ENCODE measurements at places on chromosomes 6 and 20. TPM values are rescaled to one million over a fixed set of nuclear protein-coding genes. Genes with fewer than 3 reads are reported as not detected.

DNA sequence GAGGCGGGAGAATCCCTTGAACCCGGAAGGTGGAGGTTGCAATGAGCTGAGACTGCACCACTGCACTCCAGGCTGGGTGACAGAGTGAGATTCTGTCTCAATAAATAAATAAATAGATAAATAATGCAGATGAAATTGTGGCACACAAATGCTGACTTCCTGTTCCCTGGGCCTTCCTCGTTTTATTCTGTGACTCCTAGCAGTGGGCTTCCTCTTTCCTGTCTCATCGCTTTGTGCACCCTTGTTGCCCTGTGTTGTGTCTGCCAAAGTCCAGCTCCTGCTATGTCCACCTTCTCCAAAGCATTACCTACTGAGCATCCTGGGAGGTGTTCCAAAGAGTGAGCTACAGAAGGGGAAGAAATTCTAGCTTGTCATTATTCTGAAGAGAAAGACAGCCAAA is 100.2 kb upstream of the TIAM2 start:
- no peak for DNase-seq

DNA sequence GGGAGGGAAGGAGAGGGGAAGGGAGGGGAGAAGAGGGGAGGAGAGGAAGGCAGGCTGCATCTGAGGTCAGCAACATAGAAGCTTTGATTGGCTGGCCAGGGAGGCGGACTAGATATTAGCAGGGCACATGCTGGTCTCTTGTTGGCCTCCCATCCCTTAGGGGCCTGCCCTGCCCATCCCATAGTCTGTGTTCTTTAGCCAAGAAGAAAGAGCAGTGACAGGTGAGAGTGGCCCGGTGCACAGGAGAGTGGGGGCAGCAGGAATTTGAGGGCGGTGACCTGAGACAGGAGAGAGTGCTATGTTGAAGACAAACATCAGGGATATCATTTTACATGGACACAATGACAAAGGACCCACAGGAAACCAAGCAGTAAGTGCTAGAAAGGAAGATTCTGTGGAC is 413.5 kb downstream of the SYNE1 start:
- DNase-seq: no peak

- DNase-seq: no peak
These were observed 154.8 kb downstream of the PTPRK start for GRCh38 chr6:128365520-128366160.

GRCh38 chr6:55868771-55869479 is 6.5 kb downstream of the BMP5 start:
- no peak for DNase-seq

DNA sequence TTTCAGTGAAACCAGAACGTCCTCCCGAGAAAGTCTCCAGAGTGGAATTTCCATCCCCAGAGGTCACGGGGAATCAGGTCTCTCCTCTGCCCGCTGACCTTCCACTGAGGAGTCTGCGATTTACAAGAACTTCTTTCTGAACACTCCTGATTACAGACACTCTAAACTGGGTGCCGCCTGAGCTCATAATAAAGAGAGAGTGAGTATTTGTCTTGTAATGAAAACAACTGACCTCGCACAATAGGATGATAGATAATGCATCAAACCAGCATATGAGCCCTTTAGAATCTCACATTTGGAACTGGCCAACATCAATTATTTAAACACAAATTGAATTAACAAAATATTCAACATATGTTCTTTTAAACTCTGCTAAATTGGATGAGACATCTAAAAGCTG is 47.5 kb downstream of the DLL1 start:
- no peak for DNase-seq

DNA sequence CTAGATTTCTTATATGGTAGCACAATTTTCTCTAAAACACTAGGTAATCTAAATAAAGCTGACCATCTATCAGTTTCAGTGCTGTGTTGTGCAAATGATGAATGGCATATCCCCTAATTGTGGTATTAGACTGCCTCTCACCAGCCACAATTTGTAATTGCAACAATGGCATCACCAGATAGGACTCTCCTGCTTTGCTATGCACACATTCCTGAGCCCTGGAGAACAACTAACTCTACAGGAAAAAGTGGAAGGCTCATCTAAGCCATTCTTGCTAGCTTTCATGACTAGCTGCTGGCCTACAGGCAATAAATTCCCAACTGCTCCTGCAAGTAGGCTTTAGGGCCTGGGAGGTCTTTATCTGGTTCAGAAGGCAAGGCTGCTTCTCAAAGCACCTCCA is 974.1 kb downstream of the EYS start:
- no peak for DNase-seq

- DNase-seq: no peak
These were observed 9.2 kb downstream of the ECI2 start for GRCh38 chr6:4125933-4126864.

DNA sequence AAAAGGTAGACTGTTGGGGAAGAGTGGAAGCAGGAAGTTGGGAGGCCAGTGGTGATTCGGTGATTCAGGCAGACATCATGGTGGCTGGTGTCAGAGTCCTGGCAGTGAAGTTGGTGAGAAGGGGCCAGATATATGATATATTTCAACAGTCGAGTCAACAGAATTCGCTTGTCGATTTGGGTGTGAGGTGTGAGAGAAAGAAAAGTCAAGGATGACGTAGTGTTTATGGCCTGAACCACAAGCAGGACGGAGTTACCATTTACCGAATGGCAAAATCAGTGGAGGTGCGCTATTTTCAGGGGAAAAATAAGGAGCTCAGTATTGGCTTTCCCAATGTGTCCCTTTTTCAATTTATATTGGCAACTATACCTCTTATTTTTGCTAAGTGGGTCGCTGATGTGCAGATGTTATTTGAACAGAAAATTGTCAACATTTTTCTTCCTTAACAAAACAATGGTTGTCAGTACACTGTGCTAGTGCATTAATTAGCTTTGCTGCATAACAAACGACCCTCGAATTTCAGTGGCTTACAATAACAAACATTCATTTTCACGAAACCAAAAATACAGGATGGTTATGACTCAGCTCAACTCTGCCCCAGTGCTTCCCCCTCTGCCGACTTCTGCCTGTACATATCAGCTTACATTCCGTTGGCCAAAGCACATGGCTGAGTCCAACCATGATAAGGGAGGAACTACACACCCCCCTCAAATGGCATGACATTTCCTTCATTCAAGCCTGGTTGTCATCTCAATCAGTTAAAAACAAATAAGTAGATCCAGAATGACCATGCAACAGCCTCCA is 255.0 kb upstream of the ZFP64 start:
- no peak for DNase-seq

- no peak for DNase-seq
These were observed 20.5 kb downstream of the XRN2 start for GRCh38 chr20:21323640-21324039.

DNA sequence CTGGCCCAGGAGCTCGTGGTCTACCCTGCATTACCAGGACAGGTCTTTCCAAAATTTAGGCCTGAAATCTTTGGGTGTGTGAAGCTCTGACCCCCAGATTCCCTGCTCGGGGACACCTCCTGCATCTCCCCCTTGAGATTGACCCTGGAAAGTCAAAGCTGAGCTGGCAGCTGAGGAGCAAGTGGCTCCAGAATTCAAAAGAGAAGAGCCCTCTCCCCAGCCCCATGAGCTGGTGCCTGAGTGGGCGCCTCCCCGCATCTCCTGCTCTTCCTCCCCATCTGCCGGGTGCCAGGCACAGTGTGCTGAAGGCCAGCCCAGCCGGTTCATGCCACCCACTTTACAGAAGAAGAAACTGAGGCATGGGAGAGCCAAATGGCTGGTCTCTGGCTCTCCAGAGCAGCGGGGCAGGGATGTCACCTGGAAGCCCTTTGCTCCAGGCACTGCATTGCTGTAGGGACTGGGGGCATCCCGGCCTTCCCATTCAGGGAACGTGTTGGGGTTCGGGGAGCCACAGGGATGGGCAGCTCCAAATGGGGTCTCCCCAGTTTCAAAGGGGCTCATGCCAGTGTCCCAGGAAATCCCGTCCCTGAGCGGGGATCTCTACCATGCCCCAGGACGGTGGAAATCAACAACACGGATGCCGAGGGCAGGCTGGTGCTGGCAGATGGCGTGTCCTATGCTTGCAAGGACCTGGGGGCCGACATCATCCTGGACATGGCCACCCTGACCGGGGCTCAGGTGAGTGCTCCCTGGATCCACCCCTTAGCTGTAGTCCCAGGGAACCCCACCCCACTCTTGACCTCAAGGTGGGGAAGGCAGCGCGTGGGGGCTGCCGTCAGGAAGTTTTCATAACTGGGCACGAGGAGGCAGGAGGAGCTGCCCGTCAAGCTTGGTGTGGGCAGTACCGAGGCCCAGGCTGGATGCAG is 20.5 kb downstream of the NPEPL1 start:
- no peak for DNase-seq

- no peak for DNase-seq
These were observed 33.0 kb downstream of the SNHG17 start for GRCh38 chr20:38402089-38402488.

DNA sequence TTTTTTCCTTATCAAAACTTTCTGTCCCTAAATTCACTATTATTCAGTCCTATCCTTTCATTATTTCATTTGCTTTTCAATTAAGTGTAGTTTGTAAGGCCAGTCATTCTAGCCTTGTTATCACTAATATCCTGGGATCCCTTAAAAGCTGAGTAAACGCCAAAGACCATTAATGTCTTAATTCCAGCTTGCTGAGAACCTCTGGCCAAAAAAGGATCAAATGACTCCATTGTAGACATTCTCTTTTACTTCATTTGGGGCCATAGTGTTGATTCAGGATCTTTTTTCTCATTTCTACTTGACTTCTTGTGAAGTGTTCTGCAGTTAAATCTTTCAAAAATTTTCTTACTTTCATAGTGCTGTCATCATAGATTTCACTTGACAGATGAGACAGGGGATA is 379.7 kb downstream of the LAMA2 start:
- no peak for DNase-seq

DNA sequence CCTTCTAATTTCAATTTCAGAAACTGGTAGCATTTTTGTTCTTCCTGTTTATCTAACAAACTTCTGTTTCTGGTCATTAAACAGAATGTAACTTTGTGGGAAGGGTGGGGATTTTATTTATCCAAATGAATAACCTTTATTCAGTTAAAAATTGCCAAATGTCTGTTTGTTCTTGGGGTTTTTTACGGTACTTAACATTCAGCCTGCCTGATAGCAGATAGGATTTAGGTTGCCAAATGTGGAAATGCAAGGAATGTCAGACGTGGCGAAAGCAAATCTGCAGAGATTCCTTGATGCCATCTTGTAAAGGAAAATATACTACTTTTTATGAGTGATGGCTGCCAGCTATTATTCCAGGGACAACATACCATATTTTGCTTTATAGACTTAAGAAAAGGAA is 95.7 kb downstream of the LYRM2 start:
- no peak for DNase-seq

DNA sequence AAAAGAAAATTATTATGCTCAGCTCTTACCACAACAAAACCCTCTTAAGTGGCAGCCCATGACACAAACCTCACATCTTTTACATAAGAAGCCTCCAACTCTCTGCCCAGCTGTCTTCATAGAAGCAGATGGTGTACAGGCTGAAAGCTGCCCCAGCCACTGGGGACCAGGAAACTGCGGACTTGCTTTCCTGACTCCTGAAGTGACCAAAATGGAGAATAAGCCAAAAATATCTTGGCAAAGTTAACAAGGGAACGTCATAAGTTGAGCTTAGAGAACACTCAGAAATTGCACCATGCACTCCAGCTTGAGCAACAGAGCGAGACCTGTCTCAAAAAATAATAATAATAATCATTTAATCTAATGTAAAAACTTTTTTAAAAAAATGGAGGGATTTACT is 160.3 kb upstream of the CDYL start:
- DNase-seq: no peak

- DNase-seq: no peak
These were observed 31.6 kb upstream of the CD93 start for GRCh38 chr20:23117738-23118137.

GRCh38 chr6:34930221-34930620 is 41.2 kb downstream of the ANKS1A start:
- no peak for DNase-seq

- DNase-seq: no peak
These were observed 8.0 kb upstream of the NPBWR2 start for GRCh38 chr20:64115171-64115911.

GRCh38 chr6:43510827-43511163 is 649 bp upstream of the LRRC73 start:
- no peak for DNase-seq

- no peak for DNase-seq
These were observed 4.1 kb downstream of the SH3BGRL2 start for GRCh38 chr6:79635232-79635543.

DNA sequence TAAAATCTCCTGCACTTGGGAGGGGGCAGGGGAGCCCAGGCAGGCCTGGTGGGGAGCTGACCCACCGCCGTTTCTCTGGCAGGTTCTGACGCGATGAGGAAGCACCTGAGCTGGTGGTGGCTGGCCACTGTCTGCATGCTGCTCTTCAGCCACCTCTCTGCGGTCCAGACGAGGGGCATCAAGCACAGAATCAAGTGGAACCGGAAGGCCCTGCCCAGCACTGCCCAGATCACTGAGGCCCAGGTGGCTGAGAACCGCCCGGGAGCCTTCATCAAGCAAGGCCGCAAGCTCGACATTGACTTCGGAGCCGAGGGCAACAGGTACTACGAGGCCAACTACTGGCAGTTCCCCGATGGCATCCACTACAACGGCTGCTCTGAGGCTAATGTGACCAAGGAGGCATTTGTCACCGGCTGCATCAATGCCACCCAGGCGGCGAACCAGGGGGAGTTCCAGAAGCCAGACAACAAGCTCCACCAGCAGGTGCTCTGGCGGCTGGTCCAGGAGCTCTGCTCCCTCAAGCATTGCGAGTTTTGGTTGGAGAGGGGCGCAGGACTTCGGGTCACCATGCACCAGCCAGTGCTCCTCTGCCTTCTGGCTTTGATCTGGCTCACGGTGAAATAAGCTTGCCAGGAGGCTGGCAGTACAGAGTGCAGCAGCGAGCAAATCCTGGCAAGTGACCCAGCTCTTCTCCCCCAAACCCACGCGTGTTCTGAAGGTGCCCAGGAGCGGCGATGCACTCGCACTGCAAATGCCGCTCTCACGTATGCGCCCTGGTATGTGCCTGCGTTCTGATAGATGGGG is 3.0 kb downstream of the PRND start:
- no peak for DNase-seq

- DNase-seq: no peak
These were observed 95.3 kb upstream of the C6orf118 start for GRCh38 chr6:165404697-165405096.

- no peak for DNase-seq
These were observed 8.0 kb upstream of the NKX2-2 start for GRCh38 chr20:21521596-21522480.

The HLA-DQB1 gene
- total RNA-seq: 21.4 TPM

The PRKN gene
- total RNA-seq: 6.1 TPM

The SMIM26 gene
- 67.9 TPM for total RNA-seq

The LY6G6D gene
- not detected for total RNA-seq

The ENPP4 gene
- total RNA-seq: 8.0 TPM

The ARMC2 gene
- 6.4 TPM for total RNA-seq

The IP6K3 gene
- total RNA-seq: not detected

The TBX18 gene
- not detected for total RNA-seq

The CALHM5 gene
- total RNA-seq: not detected

The PGC gene
- total RNA-seq: 0.70 TPM

The MUC21 gene
- not detected for total RNA-seq

The LGSN gene
- total RNA-seq: 0.23 TPM

The CST4 gene
- not detected for total RNA-seq

The PCSK2 gene
- not detected for total RNA-seq

The HLA-C gene
- 1,642 TPM for total RNA-seq

The TRIM38 gene
- 26.2 TPM for total RNA-seq

The GLO1 gene
- 30.0 TPM for total RNA-seq

The ERVFRD-1 gene
- 0.10 TPM for total RNA-seq

The CDSN gene
- not detected for total RNA-seq

The EYS gene
- not detected for total RNA-seq

Data from T-cell (primary cell).